ENCODE measurements at places on chromosomes 6 and 20.

- peaks cover 5% of the 10 kb centered on the region for H3K36me3 ChIP-seq
- no peak overlapping the region for H3K4me3 ChIP-seq
- DNase-seq = no peak
- no peaks in the 10 kb centered on the region for H3K4me1 ChIP-seq
These were observed 139.1 kb upstream of the KCNG1 start for GRCh38 chr20:51162015-51162414.

GRCh38 chr6:122476131-122476530 is 4.5 kb upstream of the SERINC1 start:
- no peak overlapping the region for H3K27ac ChIP-seq
- H3K27me3 ChIP-seq = no peaks in the 10 kb centered on the region
- no peaks in the 10 kb centered on the region for H3K36me3 ChIP-seq
- peaks cover 7% of the 10 kb centered on the region for H3K4me1 ChIP-seq
- H3K4me3 ChIP-seq = no peak overlapping the region

DNA sequence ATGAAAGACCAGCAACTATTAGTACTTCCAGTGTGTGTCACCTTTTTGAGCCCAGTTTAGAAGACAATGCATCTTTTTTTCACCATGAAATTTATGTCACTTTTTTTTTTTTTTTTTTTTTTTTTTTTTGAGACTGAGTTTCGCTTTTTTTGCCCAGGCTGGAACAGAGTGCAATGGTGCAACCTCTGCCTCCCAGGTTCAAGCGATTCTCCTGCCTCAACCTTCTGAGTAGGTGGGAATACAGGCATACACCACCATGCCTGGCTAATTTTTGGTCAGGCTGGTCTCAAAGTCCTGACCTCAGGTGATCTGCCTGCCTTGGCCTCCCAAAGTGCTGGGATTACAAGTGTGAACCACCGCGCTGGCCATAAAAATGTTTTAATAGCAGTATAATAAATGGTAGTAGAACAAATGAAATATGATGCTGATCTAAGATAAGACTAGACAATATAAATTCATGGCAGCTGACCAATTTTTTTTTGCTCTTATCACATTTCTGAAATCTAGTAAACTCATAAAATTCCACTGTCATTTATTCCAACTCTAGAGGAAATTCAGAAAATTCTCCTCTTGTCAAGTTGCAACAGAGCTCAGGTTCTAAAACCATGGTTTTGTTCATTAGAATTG is 21.3 kb downstream of the NHSL1 start:
- H3K36me3 ChIP-seq = peaks cover 4% of the 10 kb centered on the region
- no peaks in the 10 kb centered on the region for H3K27me3 ChIP-seq
- no peak overlapping the region for H3K4me3 ChIP-seq
- DNase-seq = peak; percentile 7
- H3K4me1 ChIP-seq = peaks cover 7% of the 10 kb centered on the region

- no peak overlapping the region for H3K27ac ChIP-seq
- no peaks in the 10 kb centered on the region for H3K36me3 ChIP-seq
- DNase-seq = no peak
- H3K27me3 ChIP-seq = peaks cover 3% of the 10 kb centered on the region
These were observed 69.4 kb upstream of the MYLIP start for GRCh38 chr6:16059496-16059895.

DNA sequence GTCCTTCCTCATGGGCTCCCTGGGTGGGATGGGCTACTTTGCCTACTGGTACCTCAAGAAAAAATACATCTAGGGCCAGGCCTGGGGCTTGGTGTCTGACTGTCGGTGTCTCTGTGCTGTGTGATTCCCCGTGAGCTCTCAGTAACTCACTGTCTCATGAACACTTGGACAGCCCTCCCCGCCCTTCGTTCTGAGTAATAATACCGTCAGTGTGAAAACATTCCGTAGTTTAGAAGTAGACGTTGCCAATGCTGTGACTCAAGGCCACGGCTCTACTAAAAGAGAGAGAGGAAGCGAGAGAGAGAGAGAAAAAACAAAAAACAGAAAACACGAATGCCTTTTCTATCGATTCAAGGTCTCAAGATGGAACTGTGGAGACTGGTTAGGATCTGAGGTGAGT is 31.8 kb downstream of the FITM2 start:
- H3K4me3 ChIP-seq = peak overlapping the region; percentile 78
- peaks cover 17% of the 10 kb centered on the region for H3K4me1 ChIP-seq
- H3K27ac ChIP-seq = peak overlapping the region; percentile 75
- peak; percentile 25 for DNase-seq

DNA sequence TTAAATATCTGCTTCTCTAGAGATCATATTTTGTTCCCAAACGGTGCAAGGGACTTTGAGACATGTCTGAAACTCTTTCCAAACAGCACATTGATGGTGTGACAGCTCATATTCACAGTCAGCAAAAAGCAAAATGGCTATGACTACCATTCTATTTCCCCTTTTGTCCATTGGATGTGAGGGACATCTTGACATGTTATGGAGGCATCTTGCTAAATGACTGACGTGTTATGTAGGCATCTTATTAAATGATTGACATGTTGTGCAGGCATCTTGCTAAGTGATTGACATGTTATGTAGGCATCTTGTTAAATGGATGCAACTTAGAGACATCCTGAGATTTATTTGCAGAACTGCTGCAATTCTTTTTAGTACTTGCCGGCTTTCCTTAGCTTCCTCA is 255.8 kb downstream of the DLL1 start:
- no peaks in the 10 kb centered on the region for H3K4me1 ChIP-seq
- H3K36me3 ChIP-seq = peaks cover 17% of the 10 kb centered on the region
- DNase-seq = no peak
- H3K27me3 ChIP-seq = peaks cover 3% of the 10 kb centered on the region

DNA sequence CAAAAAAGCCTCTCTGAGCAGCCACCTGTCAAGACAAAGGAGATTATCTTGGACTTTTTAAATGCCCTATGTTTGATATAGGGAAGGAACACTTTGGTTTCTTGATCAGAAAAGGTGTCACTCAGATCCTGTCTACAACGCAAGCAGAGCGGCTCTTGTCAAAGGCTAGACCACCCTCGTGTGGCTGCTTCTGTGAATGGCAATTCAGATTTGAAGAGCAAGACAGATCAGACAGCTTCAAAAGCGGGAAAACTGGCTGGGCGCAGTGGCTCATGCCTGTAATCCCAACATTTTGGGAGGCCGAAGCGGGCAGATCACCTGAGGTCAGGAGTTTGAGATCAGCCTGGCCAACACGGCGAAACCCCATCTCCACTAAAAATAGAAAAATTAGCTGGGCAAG is 10.1 kb upstream of the NXT1 start:
- H3K27ac ChIP-seq = no peak overlapping the region
- H3K4me3 ChIP-seq = no peak overlapping the region
- no peaks in the 10 kb centered on the region for H3K36me3 ChIP-seq
- H3K4me1 ChIP-seq = no peaks in the 10 kb centered on the region
- peaks cover 14% of the 10 kb centered on the region for H3K27me3 ChIP-seq

GRCh38 chr20:675033-675452 is 559 bp downstream of the SCRT2 start:
- peaks cover 6% of the 10 kb centered on the region for H3K4me1 ChIP-seq
- H3K27ac ChIP-seq = no peak overlapping the region
- no peaks in the 10 kb centered on the region for H3K36me3 ChIP-seq
- DNase-seq = no peak
- H3K27me3 ChIP-seq = peaks cover 36% of the 10 kb centered on the region

- H3K4me3 ChIP-seq = no peak overlapping the region
- no peaks in the 10 kb centered on the region for H3K4me1 ChIP-seq
- no peak for DNase-seq
- H3K36me3 ChIP-seq = no peaks in the 10 kb centered on the region
- peaks cover 23% of the 10 kb centered on the region for H3K27me3 ChIP-seq
- no peak overlapping the region for H3K27ac ChIP-seq
These were observed 104.0 kb downstream of the EYA2 start for GRCh38 chr20:46998477-46999240.

DNA sequence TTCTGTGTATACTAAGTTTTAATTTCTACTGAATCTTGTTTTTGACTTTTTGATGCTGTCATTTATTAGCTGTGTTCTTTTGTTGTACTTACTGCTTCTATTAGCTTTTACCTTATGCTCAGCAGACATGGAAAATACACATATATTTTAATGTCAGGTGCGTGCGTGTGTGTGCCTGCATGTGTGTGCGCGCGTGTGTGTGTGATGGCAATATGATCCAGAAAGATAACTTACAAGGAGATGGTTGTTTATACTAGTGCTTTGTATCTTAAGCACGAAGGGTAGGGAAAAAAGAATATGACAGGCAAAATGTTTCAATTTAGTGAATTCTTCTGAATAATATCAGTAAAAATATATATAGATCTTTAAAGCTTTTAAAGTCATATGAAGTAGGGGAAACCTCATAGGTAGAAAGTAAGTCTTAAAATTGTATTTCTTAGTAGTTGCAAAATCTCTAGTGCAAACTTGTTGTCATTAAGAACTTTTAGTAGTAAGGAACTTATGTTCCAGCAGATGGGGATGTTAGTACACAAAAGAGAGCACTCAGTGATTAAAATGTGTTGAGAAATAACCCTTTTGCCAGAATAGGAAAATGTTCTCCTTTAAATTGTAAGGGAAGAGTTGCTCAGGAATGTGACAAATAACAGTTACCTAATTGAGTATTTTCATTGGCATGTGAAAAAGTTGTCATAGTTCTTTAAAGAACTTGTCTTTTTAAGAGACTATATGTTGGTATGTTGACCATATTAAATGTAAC is 13.2 kb downstream of the QKI start:
- no peaks in the 10 kb centered on the region for H3K36me3 ChIP-seq
- H3K4me1 ChIP-seq = peaks cover 73% of the 10 kb centered on the region
- DNase-seq = peak; percentile 72
- H3K27ac ChIP-seq = no peak overlapping the region
- H3K27me3 ChIP-seq = no peaks in the 10 kb centered on the region
- H3K4me3 ChIP-seq = no peak overlapping the region

DNA sequence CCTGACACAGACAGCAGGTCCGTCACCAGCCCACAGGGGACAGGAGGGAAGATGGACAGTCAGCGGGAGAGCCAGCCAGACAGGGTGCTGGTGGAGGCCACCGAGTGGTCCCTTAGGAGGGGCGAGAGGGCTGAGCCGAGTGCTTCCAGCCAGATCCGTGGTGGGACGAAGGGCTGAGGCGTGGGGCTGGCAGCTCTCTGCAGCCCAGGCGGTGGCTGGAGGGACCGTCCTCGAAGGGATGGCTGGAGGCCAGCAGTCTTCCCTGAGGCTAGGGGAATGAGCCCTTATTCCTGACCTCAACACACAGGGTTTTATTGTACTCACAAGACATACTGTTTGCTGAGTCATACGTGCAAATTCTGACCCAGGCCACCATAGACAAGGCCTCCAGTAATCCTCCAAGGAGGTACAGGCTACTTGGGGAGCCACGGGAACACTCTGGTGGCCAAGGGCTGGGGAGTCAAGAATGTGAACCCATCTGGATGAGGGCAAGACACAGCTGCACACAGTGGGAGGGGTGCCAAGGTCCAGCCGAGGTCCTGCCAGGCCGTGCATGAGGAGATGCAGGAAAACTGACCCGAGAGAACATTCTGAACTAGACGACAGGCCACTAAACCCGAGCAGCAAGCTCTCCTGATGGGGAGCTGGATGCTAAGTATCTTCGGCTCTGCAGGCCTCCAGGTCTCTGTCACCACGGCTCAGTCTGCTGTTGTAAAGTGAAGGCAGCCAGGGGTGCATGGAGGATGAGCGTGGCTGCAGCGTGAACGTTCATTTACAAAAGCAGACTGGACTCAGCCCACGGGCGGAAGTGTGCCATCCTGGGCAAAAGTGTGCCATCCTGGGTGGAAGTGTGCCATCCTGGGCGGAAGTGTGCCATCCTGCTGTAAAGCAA is 242.5 kb downstream of the TTLL2 start:
- H3K4me3 ChIP-seq = no peak overlapping the region
- H3K36me3 ChIP-seq = peaks cover 9% of the 10 kb centered on the region
- no peak for DNase-seq

GRCh38 chr6:100925749-100926148 is 44.6 kb upstream of the ASCC3 start:
- H3K36me3 ChIP-seq = no peaks in the 10 kb centered on the region
- no peak overlapping the region for H3K4me3 ChIP-seq
- no peak overlapping the region for H3K27ac ChIP-seq
- H3K4me1 ChIP-seq = peaks cover 8% of the 10 kb centered on the region

- peaks cover 26% of the 10 kb centered on the region for H3K36me3 ChIP-seq
- peak within 1 kb of the TSS; percentile 90 for H3K27ac ChIP-seq
- peak; percentile 48 for DNase-seq
- peak within 1 kb of the TSS; percentile 91 for H3K4me3 ChIP-seq
These were observed at the start of gene ECI2 for GRCh38 chr6:4134841-4135664. ECI2 (minus strand) TSS chr6:4135575; CDS start chr6:4135560, 15 bp downstream.

DNA sequence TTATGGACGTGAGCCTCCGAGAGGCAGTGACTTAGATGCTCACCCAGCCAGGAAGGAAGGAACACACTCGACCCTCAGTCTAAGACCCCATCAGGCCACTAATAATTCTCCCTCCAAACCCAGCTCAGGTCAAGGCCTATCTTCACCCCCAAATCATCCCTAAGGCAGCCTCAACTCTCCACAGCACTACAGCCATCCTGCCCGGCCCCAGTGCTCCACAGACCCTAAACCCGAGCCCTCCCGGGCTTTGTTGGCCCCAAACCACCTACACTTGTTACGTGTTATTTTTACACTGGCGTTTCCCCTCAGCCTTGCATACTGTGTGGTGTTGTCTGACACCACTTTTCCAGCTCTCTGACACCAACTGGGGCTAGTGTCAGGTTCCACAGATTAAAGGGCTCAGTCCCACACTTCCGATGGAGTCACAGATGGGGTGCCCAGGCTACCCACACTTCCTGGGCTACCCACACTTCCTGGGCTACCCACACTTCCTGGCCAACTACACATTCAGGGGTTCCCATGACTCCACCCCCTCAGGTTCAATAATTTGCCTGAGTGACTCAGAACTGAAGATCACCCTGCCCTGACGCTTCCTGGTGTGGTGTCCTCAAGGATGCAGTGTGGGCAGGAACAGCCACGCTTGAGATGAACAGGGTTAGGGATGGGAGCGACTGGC is 25.3 kb downstream of the RBCK1 start:
- peak overlapping the region; percentile 66 for H3K27ac ChIP-seq
- peaks cover 3% of the 10 kb centered on the region for H3K27me3 ChIP-seq
- no peak overlapping the region for H3K4me3 ChIP-seq

DNA sequence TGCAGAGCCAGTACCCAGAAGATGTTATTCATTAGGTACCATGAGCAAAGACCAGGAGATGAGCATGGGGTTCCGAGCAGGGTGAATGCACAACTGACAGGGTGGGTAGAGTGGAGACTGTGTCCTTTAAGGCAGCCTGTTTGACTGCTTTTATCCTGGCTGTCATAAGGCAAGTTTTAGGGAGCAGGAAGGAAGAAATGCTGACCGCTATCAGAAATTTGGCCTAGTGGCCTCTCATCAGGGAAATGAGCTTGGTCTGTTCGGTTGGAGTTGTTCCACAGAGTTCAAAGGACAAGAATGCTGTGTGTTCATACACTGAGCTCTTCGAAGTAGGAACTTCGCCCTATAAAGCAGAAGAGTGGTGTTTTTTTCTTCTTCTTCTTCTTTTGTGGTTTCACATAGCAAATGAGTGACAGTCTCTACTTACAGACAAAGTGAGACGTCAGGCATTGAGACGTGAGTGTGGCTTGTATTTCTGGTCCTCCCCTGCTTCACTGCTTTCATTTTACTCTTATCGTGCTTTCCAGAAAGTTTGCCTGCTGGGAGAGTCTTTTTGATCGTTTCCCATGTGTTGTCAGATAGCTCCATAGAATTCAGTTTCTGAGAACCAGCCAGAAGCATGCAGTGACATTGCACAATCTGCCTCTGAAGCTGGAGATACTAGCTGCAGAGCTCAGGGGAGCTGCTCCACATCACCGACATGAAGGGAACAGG is at the start of gene CASS4:
Gene CASS4, plus strand, starts transcription at position 502 of the 714 bp plus-strand sequence. Its CDS starts 199 bp downstream, at position 701.
- H3K4me1 ChIP-seq = peaks cover 45% of the 10 kb centered on the region
- no peak for DNase-seq
- H3K36me3 ChIP-seq = peaks cover 28% of the 10 kb centered on the region

- no peak overlapping the region for H3K27ac ChIP-seq
- peaks cover 6% of the 10 kb centered on the region for H3K27me3 ChIP-seq
- peaks cover 12% of the 10 kb centered on the region for H3K36me3 ChIP-seq
These were observed 86.3 kb downstream of the GMPR start for GRCh38 chr6:16324606-16325225.

Measured in HFFc6 (cell line).